ENCODE measurements at places on chromosomes 7 and 10. TPM values are rescaled to one million over a fixed set of nuclear protein-coding genes. Genes with fewer than 3 reads are reported as not detected.

UCMA gene
- total RNA-seq = not detected

CCM2 gene
- total RNA-seq = 39.5 TPM

BLNK gene
- 22.7 TPM for total RNA-seq

C10orf120 gene
- total RNA-seq = not detected

DDX56 gene
- total RNA-seq = 31.8 TPM

PNLIP gene
- total RNA-seq = not detected

- no peak overlapping the region for H3K27ac ChIP-seq
- H3K4me1 ChIP-seq = no peaks in the 10 kb centered on the region
- no peaks in the 10 kb centered on the region for H3K27me3 ChIP-seq
These were observed 267.9 kb upstream of the CNTNAP2 start for GRCh38 chr7:145848691-145849090.

DNA sequence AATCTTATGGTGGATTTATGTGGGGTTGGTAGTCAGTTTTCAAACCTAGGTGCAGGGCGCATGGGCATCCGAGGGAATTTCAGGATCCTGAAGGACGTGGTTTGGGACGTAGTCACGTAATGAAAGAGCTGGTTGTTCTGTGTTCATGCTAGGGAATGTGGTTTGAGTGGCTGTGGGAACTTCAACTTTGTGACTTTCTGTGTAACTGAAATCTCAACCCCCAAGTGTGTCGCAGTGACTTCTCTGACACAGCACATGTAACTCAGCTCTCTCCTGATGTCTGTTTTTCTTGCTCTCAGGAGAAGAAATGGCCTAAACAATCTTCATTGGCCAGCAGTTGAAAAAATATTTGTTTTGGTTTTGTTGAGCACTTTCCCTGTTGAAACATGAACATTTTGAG lies 199.0 kb downstream of the PTEN start:
- no peak overlapping the region for H3K4me3 ChIP-seq
- no peaks in the 10 kb centered on the region for H3K36me3 ChIP-seq
- H3K4me1 ChIP-seq = peaks cover 36% of the 10 kb centered on the region
- H3K27me3 ChIP-seq = no peaks in the 10 kb centered on the region
- no peak for DNase-seq

GRCh38 chr10:5583525-5584175 lies 58.9 kb downstream of the CALML3 start:
- DNase-seq = no peak
- H3K4me1 ChIP-seq = no peaks in the 10 kb centered on the region
- H3K36me3 ChIP-seq = no peaks in the 10 kb centered on the region
- no peaks in the 10 kb centered on the region for H3K27me3 ChIP-seq
- H3K27ac ChIP-seq = no peak overlapping the region

GRCh38 chr7:91128683-91129348 lies 135.4 kb upstream of the FZD1 start:
- DNase-seq = no peak
- H3K27ac ChIP-seq = no peak overlapping the region
- no peak overlapping the region for H3K4me3 ChIP-seq
- no peaks in the 10 kb centered on the region for H3K4me1 ChIP-seq

DNA sequence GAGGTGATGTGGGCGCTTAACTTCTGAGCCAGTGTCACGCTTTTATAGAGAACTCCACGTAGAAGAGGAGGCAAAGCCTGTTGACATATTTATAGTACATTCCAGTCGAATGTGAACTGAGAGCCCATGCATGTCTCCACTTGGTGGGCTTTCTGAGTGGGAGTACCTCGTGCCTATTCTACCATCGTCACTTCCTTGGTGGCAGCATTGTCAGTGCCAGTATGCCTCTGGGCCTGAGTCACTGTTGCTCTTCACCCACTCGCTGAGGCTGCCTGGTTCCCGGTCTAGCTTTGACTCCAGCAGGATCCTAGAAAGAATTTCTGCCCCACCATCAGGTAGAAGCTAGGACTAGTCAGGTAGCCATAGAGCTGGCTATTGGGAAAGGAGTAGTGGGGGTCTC lies 30.0 kb upstream of the CDH23 start:
- no peaks in the 10 kb centered on the region for H3K36me3 ChIP-seq
- H3K27ac ChIP-seq = no peak overlapping the region
- H3K27me3 ChIP-seq = no peaks in the 10 kb centered on the region
- H3K4me1 ChIP-seq = no peaks in the 10 kb centered on the region

Measured in right lobe of liver (tissue), 6 donors.